ENCODE measurements at places on chromosomes 3 and 15. TPM values are rescaled to one million over a fixed set of nuclear protein-coding genes. Genes with fewer than 3 reads are reported as not detected.

Gene OCA2
- 0.34 TPM for total RNA-seq

Gene RASL12
- total RNA-seq = 0.11 TPM

Gene CPEB1
- total RNA-seq = 3.2 TPM

Gene IL17RD
- 1.4 TPM for total RNA-seq

Gene USP8
- 32.1 TPM for total RNA-seq

Gene LOXL1
- total RNA-seq = 0.46 TPM

Gene OR5H15
- total RNA-seq = not detected

Gene CCNDBP1
- 27.6 TPM for total RNA-seq

Gene ITIH4
- total RNA-seq = 0.63 TPM

Gene ZDHHC19
- total RNA-seq = not detected

Gene GPR27
- 3.1 TPM for total RNA-seq

Gene XRN1
- 4.5 TPM for total RNA-seq

Gene ADPRH
- total RNA-seq = 2.7 TPM

Gene OSBPL10
- 16.0 TPM for total RNA-seq

Gene CLDN16
- not detected for total RNA-seq

Gene CCDC33
- 6.7 TPM for total RNA-seq

Gene AGBL1
- not detected for total RNA-seq

Gene KIF7
- 3.2 TPM for total RNA-seq

Gene FAM107A
- total RNA-seq = 0.18 TPM

Gene OR5K2
- not detected for total RNA-seq

Gene DCLK3
- total RNA-seq = not detected

Gene EHHADH
- total RNA-seq = 3.1 TPM

Gene SPATA12
- 0.62 TPM for total RNA-seq

Gene GHSR
- total RNA-seq = not detected

Gene HRG
- not detected for total RNA-seq

Gene MME
- total RNA-seq = not detected

Gene KY
- total RNA-seq = 0.08 TPM

Gene CD276
- 80.8 TPM for total RNA-seq

Gene CYP8B1
- total RNA-seq = not detected

Gene TLE3
- 22.6 TPM for total RNA-seq

Gene ATP1B3
- 193 TPM for total RNA-seq

Gene ZBBX
- total RNA-seq = not detected

Gene PDE8A
- 23.4 TPM for total RNA-seq

Gene ITGA11
- 2.4 TPM for total RNA-seq

Gene ZPLD1
- total RNA-seq = not detected

Gene PRRT3
- 1.9 TPM for total RNA-seq

Measured in A549 treated with Mapracorat at 1 μM for 4 hours (cell line).